WTC11 (cell line): ENCODE measurements at places on chromosomes 16 and 17.

DNA sequence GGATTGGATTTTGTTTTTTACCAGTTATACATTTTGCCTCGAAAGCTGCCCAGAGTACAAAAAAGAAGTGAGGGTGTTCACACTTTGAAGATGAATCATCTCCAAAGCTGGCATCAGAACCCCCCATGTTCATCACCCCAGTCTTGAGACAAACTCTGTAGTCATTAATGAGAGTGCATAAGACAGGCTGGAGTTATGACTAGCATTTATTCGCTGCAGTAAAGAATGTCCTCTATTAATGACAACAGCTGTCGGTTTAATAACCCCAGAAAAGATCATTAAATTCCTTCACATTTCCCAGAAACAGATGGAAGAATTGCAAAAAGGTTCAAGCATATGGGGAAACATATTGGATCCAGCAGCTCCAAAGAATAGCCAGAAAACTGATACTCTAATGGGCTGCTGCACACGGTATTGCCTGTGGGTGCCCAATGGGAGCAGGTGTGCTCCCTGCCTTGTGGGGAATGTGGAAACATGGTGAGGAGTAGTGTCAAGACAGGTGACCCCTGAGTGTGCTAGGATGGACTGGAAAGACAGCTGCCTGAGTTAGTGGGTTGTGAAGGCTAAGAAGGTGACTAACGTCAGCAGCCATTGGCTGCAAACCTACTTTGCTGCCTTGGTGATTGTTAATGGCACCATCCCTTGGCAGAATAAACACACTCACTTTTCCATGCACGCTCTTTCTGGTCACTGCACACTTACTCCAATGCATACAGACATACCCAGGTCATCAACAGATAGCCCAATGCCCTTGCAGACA, 81.9 kb downstream of the AIPL1 start:
- DNase-seq, result no peak

DNA sequence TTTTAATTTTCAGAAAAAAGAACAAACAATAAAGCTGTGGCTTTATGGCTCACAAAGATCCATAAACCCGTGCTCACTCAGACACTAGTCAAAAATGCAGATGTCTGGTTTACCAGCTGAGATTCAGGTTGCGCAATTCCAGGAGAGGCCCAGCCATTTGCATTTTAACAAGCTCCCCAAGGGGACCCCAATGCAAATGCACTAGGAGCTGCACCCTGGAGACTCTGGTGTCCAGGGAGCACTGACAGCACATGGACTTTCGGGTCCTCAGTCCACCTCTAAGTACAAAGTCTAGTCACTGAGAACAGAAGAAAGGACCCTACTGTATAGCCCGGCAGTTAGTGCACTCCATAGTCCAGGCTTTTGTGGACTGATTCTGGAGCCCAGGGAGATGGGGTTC, 326.3 kb downstream of the MAF start:
- no peak for DNase-seq

DNA sequence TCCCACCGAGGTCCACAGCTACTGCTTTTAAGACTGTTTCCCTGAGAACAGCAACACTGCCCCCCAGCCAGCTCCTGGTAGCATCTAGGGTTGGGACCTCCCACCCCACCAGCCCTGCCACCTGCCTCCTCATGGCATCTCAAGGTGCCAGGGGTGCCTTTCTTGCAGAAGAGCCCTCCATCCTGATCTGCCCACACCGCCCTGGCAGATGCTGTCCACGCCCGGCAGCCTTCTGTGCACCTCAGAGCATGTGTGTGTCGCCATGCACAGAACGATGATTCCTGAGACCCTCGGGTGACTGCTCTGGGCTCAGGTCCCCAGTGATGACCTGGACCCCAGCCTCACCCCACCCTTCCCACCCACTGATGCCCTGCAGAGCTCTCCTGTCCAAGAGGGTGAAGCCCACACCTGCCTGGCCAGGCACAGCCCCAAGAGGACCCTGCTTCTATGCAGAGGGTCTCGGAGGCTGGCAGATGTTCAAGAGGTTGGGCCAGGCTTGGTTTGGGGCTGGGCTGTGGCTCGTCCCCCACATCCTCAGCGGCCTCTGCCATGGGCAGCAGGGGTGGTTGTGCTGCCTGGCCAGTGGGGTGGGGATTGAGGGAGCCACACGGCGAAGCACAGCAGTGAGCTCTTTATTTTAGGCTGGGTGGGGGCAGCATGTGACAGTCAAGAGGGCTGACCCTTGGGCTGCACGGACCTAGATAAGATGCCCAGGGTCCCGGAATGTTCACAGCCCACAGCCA, 5.2 kb upstream of the SPATA2L start:
- DNase-seq, result no peak

DNA sequence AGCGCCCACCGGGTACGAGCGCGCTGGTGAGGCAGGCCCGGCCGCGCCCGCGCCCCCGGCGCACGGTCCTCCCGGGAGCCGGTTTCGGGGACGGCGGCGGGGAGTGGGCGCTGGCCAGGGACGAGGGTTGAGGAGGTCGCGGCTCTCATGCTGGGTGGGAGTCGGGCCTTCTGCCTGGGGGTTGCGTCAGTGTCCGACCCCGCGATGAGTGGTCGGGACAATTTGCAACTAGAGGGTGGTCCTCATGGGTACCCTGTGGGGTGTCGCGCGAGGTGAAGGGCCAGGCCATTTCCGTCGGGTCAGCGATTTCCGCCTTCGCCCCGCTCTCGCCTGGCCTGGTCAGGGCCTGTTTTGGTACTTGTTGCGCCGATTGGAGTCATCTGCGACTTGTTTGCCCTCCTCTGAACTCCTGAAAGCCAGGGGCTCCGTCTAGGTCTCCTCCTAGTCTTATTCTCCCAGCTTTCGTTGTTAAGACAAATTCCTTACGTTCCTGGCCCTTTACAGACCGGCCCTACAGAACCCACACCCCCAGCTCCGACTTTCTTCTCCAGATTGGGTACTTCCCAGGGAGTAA, 14.9 kb downstream of the NAA60 start:
- DNase-seq, result peak; percentile 35

DNA sequence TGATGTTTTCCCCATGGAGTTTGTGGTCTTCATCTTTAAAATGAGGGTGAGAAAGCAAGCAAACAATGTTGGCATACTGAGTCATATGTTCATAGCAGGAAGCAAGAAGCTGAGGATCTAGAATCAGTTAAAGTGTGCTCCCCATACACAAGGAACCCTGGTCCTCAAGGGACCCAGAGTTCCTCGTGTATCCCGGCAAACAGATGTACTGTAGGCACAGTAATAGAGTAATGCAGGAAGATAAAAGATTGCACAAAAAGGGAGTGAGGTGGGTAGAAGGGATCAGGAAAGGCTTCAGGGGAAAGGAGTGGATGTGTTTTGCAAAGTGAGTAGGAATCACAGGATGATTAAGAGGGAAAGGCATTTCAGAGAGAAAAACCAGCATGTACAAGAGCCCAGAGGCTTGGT, 412.3 kb upstream of the CDH11 start:
- no peak for DNase-seq

DNA sequence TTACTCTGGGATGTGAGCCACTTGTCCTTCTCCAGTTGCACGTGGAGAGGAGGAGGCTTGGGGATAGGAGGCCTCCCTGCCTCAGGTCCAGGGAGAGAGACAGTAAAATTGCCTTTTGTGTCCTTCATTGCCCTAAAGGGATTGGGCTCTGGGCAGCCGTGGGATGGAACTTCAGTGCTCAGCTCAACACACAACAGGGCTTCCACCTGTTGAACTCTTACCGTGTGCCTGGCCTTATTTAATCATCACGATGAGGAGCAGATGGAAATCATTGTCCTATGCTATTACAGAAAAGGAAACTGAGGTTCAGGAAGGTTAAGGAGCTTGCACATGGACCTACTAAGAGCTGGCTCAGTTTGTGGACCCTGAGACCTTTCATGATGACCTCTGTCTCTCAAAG, 92.4 kb upstream of the CDC42EP4 start:
- DNase-seq, result no peak

DNA sequence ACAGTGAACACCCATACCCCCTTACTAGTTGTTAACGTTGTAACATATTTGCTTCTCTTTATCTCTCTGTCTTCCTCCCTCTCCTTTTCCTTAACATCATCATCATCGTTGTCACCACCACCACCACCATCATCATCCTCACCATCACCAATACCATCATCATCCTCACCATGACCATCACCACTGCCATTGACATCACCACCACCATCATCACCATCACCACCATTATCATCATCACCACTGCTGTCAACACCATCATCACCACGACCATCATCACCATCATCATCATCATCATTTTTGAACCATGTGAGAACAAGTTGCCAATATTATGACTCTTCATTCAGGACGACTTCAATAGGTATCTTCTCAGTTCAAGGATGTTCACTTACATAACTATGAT, 35.5 kb downstream of the SHISA6 start:
- DNase-seq, result no peak

DNA sequence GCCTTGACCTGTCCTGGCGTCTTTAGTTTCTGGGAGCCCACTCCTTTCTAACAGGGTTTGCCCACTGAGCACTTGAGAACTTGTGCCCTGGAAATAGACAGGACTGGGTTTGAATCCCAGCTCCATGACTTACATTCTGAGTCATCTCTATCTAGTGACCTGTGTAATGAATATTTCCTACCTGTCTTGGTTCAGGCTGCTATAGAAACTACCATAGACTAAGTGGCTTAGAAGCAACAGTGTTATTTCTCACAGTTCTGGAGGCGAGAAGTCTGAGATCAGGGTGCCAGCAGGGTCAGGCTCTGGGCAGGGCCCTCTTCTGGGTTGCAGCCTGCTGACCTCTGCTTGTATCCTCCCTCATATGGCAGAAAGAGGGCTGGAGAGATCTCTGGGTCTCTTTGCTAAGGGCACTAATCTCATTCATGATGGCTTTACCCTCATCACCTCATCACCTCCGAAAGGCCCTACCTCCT, 110.7 kb upstream of the DHX40 start:
- no peak for DNase-seq

DNA sequence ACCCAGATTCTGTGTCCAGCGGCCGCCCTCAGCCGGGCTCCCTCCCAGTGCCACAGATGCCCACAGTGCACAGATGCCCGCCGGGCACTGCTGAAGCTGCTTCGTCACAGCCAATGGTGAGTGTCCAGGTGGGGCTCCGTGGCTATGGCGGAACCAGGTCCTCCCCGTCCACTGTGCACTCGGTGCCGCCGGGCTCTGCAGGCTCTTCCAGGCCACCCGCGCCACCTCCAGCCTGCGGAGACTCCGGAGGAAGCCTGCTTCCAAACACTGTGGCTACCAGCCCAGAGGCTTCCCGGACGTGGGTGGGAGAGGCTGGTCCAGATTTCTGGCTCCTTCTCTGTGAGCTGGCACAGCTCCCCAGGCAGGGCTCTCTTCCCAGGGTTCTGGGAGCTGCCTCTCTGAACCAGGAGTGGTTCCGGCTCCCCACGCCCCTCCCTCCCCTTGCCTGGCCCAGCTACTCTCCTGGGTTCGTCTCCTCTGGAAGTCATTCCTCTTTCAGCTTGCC, 2.8 kb upstream of the PYCR1 start:
- DNase-seq, result no peak

- DNase-seq, result no peak
Measured at GRCh38 chr16:20853981-20854620, 46.1 kb downstream of the DCUN1D3 start.

DNA sequence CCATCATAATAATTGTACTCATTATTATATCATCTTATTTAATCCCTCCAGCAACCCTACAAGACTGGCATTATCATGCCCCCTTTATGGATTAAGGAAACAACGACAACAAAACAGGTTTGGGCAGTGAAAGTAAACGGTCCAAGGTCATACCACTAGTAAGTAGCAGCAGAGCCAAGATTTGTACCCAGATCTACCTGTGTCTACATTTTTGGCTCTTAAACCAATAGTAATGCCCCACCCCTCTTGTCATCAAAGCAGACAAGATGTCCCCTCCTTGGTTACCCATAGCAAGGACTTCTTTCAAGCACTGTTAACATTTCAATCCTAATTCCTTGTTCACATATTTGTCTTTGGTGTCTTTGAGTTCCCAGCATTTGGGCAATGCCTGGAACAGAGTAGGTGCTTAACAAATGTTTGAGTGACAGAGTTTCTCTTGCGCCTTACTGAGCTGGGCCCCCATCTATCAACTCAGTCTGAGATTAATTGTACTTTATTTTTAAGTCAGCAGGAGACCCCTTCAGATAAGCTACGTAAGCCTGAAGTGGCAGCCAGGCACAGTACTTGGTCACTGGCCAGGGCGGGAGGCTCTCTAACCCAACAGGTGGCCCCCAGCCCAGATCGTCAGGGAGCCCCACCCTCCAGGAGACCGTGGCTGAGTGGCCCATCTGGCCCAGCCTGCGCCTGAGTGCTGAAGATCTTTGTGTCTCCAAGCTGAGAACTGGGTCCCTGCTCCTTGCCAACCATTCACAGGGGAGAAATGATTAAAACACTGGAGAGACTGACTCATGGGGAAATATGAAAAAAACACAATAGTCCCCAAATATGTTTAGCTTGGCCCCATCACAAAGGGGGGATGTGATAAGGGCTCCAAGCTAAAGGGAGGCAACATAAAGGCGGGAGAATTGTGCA, 75.8 kb downstream of the AXIN2 start:
- no peak for DNase-seq

DNA sequence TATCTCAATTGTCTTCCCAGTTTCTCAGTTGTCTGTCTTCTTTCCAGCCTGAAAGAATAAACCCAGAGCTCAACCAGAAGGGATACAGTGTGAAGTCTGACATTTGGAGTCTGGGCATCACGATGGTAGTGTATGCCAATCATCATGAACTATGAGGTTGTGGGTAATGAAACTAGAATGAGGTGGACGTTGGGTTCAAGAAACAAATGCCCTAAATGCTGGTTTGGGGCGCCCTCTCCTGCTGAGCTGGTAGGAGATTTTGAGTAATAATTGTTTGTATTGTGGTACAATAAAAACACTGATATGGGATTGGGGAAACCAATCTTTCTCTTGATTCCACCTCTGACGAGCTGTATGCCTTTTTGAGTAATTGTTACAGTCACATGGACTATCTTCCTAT, 110.4 kb downstream of the MAP2K6 start:
- no peak for DNase-seq

GRCh38 chr16:89089120-89089519, 4.5 kb upstream of the ACSF3 start:
- no peak for DNase-seq

DNA sequence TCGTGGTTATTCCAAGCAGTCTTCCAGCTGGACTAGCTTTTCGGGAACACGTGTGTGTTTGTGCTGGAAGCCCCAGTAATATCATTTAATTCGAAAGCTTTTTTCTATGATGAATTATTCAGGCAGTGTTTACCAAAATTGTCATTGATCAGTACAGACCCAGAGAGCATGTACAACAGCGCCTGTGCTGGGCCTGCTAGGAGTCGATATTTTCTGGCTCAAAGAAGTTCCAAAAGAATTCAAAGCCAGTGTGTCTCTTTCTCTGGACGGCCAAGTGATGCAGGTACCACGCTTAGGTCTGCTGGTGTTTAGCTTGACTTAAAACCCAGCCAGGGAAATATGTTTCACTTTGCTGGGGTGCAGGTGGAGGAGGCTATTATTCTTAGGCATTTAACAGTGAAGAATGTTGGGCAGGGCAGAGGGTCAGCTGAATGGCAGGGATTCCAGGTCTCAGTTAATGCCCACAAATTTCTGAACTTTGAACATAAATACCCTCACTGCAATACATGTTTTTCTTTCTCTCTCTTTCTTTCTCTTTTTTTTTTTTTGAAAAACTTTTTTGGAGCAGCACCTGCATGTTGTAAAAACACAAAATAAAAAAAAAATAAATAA, 401.3 kb downstream of the WWOX start:
- DNase-seq, result no peak

- no peak for DNase-seq
Measured at GRCh38 chr17:56866496-56866895, 32.5 kb downstream of the DGKE start.
